SK-N-MC (cell line): ENCODE measurements at places on chromosomes 11 and 22.

DNA sequence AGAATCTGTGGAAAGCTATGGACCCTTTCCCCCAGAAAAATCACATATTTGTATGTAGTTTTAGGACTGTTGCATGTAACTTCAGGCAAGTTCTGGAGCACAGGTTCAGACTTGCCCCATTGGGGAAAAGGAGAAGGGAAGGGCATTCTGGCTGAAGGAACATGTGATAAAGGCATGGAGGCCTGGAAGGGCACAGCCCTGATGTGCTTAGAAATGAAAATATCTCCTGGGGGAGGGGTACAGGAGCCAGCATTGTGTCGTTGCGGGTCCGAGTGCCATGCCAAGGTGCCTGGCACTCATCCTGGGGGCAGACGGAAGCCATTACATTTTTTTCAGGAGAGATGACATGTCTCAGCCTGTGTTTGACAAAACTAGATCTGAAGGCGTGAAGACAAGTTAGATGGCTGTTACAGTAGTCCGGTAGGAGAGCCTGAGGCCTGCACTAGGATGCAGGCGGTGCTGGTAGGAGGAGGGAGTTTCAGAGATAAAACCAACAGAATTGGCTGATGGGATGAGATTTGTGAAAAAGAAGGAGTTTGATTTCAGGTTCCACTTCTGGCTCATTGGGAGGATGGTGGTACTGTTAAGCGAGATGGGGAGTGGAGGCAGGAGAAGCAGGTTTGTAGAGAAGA is 96.9 kb downstream of the TEAD1 start:
- no peak for DNase-seq

DNA sequence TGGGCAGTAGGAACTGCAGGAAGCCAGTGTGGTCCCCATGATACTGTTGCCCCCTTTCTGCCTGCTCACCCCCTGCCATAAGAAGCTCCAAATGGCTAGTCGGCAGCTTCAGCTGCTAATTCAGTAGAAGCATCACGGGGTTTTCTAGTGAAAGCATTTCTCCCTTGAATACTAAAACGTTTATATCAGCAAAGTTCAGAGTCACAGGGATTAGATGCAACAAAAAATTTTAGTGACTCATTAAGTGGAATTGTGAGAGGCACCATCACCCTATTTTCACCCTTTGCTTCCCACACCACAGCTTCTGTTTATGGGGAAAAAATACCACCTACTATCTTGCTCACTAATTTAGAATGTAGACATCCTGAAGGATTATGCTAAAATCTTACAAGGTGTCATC is 25.2 kb downstream of the RAB39A start:
- DNase-seq: no peak

DNA sequence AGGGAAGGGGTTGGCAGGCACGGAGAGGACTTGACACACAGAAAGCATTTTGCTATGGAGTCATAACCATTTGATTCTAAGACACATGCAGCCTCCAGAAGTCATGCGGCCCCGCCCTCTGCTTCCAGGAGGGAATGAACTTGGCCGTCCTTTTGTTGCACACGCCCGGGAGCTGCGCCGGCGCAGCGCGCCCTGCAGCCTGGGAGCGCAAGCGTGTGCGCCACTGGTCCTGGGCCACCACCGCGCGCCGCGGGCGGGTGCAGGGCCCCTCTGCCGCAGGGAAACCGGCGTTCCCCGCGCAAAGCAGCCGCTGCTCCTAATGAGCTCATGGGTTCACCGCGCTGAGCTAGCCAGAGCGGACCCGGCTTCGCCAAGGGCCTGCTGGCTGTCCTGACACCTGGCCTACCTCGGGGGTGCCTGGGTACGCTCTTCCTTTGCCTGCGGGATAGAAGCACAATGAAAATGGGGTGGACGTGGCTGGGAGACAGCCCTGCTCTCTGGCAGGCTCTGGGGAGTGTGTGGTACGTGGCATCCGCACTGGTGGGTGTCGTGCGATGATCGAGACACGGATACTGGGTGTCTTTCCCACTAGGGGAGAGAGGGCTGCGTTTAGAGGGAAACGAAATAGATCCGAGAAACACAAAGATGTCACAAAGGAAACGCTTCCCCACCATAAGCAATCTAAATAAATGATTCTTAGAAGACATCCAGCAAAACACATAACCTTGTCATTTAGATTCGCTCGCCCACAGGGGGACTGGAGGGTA is 669 bp downstream of the MICAL3 start:
- no peak for DNase-seq

DNA sequence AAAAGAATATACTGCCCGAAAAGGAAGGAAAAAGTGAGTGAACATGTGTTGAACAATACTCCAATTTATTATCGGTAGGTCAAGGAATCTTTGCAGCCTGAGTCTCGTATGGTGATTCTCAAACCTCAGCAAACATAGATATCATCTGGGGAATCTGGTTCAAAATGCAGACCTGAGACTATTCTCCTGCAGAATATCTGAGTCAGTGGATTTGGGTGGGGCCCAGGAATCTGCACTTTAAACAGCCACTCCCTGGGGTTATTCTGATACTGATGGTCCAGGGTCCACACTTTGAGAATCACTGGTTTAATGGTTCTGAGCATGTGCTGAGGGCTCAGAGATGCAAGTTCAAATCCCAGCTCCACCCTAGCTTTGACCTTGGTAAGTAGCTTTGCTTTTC is 53.6 kb upstream of the GRK3 start:
- no peak for DNase-seq

- no peak for DNase-seq
These were observed 5.5 kb downstream of the ROBO4 start for GRCh38 chr11:124892146-124892545.

DNA sequence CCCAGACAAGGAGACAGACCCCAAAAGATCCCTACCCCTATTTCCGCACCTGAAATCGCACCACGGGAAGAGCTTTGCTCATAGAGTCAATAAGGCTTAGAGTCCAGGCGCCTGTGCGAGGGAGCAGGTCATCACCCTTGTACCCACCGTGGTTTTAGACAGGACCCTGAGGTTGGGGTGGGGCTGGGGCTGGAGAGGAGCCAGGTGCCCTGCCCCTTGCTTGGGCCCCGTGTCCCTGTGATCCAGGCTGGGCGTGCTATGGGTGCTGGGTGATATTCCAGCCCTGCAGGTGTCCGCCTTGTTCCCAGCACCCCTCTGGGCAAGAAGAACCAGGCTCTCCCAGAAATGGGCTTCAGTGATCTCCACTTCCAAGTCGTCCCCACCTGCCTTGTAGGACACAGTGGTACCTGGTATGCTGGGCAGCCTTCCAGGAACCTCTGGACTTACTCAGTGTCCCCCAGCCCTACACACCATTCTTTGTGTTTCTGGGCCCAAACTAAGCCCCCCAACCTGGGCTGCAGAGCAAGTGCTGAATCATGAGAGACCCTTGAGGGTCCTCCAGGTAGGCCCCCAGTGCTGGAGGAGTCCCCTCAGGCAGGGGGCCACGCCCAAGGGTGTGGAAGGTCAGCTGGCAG is 4.5 kb downstream of the CD81 start:
- DNase-seq: no peak

DNA sequence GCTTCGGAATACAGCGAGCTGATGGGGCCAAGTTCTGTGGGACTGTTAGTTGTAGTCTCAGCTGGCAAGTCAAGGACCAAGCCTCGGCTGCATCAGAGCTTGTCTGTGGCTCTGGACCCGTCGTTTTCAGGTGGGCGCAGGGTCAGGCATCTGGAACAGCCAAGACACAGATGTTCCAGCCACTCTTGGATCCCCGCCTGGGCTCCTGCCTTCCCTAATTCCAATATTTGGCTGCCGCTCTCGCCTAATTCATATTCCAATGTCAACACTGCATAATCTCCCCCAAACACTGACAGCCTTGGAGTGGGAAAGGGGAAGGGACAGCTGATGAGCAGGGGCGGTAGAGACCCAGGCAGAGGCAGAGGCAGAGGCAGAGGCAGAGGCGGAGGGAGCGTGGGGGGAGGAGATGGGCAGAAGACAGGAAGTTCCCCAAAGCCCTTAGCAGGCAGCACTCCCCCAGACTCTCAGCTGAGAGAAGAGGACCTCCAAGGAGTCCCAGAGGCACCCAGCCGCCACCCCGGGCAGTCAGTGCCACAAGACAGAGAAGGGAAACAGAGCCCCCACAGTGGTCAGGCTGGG is 49.6 kb upstream of the SLC35C1 start:
- DNase-seq: no peak
